ENCODE measurements at places on chromosomes 2 and 18.

DNA sequence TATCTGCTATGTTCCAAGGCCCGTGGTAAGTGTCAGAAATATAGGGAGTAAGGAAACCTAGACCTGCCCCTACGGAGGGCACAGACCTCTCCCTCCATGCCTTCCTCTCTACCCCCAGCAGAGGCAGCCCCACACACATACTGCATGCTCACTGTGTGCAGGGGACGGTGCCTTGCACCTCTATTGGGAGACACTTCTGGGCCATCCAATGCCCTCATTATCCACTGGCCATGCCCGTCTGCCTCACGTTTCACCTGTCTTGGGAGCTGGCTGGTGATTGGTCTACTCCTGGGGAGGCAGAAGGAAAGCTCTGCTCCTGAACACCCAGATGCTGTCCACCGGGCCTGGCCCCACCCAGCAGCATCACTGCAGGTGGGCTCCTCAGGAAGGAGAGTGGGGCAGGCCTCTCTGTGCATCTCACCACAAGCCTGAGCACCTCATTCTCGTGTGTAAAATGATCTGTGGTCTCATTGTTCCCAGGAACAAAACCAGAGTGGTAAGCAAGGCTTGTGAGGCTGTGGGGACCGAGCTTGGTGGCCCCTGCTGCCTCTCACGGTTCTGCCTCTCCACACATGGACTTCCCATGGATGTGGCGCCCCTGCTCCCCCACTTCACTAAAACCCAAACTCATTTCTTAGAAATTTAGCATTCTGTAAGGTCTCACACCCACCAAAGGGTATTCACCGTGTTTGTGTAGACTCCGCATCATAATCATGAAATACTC is 312.5 kb upstream of the HS6ST1 start:
- DNase-seq = no peak

DNA sequence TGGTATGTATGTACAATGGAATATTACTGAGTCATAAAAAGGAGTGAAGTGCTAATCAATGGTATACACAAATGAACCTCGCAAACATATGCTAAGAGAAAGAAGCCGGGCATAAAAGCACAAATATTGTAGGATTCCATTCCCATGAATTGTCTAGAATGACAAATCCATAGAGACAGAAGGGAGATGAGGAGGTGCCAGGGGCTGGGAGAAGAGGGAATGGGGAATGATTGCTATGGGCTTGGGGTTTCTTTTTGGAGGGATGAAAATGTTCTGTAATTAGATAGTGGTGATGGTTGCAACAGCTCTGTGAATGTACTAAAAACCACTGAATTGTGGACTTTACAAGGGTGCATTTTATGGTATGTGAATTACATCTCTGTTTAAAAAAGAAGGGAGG is 73.5 kb downstream of the GLI2 start:
- no peak for DNase-seq

DNA sequence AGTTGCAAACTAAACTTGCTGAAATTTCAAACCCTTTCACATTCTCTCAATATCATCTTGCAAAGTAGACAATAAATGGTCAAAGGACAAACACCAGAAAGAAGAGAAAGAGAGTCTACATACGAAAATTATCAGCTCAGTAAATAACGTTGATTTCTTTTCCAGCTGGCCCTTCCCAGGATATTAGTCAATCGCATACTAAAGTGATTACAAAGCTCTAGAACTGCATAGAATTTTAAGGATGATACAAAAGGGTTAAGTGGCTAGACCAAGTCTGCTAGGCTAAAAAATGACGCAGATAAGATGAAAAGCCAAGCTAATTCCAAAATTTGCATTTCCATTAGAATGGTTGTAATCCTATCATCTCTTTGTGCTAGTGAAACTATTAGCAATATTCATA is 405.7 kb downstream of the FBXO15 start:
- DNase-seq = no peak

DNA sequence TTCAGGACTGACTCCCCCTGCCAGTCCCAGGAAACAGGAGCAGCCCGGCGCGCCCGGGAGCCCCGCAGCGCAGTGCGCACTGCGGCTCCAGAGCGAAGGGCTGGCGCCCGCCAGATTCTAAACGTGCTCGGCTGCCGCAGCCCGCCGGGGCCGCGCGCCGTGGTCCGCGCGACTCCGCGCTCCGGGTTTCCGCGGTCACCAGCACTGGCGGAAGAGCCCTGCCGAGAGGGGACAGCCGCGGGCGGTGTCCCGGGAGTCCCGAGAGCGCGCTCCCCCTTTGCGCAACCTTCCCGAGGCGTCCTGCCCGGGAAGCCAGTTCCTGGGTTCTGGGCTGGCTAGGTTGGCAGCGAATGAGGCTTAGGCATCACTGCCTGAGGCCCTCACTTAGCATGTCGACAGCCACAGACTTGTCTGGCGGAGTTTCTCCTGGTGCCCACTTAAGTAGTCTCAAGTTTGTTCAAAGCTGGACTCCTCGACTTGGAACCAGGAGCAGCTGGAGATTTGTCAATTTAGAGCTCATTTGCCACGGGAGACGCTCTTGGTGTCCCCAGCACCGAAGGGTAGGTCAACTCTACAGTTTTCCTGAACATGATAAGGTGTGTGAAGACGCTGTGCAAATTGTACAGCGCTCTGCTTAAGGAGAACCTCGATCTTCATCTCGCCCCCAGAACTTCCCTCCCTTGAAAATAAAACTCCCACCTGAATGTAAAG is 1.5 kb upstream of the VSNL1 start:
- DNase-seq = no peak

DNA sequence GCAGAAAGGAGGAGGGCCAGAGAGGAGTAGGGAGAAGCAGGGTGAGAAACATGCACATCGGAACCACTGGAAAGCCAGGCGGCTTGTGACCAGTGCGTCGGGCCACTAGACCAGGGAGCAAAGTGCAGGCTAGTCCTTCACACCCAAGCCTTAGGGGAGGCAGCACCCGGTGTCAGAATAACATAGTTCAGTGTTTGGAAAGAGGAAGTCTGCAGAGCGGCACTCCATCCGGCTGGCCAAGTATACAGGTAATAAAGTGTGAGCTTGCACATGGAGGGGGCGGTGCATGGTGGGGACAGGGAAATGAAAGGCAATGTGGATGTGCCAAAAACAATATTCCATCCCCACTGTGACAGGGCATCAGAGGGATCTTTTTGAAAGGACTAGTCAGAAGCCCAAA is 69.7 kb downstream of the ZNF521 start:
- DNase-seq = no peak

- DNase-seq = no peak
These were observed 150.6 kb downstream of the HRH4 start for GRCh38 chr18:24611075-24611474.

GRCh38 chr2:229530434-229530833 is 183.9 kb downstream of the DNER start:
- no peak for DNase-seq

DNA sequence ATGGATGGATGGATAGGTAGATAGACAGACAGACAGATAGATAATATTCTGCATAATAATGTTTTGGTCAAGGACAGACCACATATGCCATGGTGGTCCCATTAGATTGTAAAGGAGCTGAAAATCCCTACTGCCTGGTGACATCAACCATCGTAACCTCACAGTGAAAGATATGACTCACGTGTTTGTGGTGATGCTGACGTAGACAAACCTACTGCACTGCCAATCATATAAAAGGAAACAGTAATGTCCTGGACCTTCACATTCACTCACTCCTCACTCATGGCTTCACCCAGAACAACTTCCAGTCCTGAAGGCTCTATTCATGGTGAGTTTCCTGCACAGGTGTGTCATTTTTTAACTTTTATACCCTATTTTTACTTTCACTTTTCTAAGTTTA is 202.9 kb upstream of the TPO start:
- DNase-seq = no peak

GRCh38 chr2:163906410-163906809 is 170.6 kb upstream of the FIGN start:
- DNase-seq = no peak

DNA sequence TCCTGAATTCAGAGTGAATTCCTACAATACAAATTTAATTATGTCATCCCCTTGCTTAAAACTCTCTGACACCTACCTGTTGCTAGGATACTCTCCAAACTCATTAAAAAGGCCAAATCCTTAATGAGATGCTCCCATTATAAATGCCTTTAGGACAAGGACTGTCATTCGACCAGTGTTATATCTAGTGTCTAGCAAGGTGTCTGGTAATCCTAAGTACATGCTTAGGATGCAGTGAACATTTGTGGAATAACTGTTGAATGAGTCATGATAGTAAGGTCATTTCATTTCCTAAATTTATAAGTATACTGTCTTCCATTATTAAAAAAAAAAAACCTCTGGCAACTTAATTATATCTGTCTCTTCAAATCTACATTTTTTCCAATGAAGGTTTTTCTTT is 588.9 kb upstream of the NRXN1 start:
- DNase-seq = no peak

DNA sequence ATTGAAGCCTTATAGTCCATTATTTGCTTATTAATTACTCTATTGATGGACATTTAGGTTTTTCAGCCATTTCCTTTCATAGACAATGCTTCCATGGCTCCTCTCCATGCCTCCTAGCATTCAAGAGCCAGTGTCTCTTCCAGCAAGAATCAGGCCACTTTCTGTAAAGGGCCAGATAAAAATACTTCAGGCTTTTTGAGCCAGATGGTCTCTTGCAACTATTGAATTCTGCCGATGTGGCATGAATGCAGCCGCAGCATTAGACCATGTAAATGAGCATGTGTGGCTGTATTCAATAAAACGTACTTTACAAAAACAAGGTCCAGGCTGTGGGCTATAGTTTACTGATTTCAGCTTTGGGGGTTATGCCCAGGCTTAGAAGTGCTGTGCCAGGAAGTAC is 38.5 kb downstream of the TRAF3IP1 start:
- DNase-seq = no peak

All from bone marrow (tissue), 2 donors.